ENCODE measurements at places on chromosomes 6 and 20.

GRCh38 chr6:67127041-67127440 lies 1420.0 kb upstream of the EYS start:
- DNase-seq: no peak

DNA sequence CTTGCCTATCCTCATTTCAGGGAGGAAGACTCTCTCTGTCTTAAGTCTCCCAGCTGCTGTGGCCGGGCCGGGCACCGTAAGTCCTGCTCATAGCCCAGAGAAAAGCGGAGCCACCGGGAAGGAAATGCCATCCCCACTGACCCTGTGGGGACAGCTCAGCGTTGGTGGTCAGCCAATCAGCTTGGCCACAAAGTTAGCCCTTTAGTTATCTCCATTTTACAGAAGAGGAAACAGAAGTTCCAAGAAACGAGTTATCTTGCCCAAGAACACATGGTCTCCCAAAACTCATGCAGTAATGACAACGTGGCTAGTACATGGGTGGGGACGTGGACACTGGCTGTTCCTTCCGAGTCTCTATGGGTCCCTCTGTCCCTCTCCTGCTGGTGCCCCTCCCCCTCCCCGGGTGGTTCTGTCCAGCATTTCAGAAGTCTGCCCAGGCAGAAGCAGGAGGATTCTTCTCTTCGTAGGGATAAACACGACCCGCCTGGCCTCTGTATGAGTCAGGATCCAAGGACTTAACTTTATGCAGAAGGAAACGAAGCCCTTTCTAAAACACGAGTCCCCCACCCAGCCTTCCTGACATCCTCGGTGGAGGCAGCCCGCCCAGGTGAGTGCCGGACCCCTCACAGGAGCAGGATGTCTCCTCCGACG lies 273.8 kb downstream of the CDH4 start:
- no peak for DNase-seq

GRCh38 chr20:24608926-24609667 lies 139.7 kb downstream of the SYNDIG1 start:
- DNase-seq: no peak

GRCh38 chr20:25369529-25369928 lies 21.1 kb downstream of the ABHD12 start:
- no peak for DNase-seq

GRCh38 chr20:59468831-59469230 lies 135.5 kb upstream of the PHACTR3 start:
- no peak for DNase-seq

DNA sequence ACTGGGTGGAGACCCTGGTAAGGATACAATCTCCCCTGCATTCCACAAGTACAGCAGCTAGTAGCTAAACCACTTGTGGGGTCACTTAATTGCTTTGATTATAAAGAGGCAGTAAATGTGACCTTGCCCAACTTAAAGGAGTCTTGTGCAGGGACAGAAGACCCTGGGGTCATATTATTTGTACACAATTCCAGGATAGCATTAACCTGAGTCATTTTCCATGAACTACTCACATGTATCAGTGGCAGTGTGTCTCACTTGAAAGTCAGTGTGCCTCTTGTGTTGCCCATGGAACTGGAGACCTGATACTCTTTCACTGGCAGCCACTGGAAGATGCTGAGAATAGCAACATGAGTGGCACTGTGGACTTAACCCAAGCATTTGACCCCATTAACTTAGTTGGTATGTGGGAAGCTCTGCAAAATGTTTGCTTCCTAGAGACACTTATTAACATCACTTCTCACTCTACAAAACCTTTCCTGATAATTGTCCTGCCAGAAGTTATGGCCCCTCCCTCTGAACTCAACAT lies 28.9 kb downstream of the CLIC5 start:
- no peak for DNase-seq

All from cerebellar cortex (tissue), 1 donor.